ENCODE measurements at places on chromosomes 3 and 15.

- DNase-seq: no peak
These were observed 52.9 kb upstream of the TBL1XR1 start for GRCh38 chr3:177250151-177250550.

DNA sequence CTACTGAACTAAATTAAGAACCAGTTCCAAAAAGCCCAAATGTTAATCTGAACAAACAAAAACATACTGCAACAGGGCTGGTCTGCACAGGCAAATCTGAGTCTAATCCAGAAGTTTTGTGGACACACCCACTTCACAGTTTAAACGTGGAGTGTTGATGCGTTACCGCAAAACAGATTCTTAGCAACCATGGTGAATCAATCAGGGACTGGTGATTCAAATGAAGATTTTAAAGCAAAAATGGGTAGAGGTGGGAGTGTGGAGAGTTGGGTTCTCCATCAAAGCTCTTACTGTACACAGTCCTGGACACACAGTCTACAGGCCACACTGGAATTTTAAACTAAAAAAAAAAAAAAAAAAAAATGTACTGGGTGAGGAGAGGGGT, 5.2 kb downstream of the ANXA2 start:
- DNase-seq: no peak

- DNase-seq: no peak
These were observed 28.8 kb upstream of the TF start for GRCh38 chr3:133717424-133717823.

GRCh38 chr3:143974271-143975238, 2.9 kb downstream of the DIPK2A start:
- no peak for DNase-seq

DNA sequence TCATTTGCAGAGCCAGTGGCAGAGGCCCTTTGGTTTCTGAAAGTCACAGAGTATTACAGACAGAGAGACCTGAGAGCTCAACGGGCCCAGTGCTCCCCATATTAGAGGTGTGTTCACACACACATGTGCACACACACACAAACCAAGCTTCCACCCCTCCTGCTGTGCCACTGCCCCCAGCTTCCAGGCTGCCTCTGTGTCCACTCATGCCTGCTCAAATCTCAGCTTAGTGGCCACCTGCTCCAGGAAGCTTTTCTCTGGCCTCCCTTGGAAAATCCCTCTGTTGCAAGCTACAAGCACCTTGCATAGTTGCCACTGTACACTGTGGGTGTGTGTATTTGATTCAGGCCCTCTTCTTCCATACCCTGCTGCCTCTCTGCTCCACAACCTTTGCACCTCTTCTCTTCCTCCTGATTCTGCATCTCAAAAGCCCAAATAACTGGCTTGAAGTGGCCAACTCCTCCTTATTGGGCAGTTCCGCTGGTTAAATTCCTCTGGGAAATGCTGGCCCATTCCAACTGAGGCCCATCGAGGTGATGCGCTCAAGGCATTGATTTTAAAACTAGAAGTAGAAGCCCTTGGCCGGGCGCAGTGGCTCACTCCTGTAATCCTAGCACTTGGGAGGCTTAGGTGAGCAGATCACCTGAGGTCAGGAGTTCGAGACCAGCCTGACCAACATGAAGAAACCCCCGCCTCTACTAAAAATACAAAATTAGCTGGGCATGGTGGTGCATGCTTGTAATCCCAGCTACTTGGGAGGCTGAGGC, 23.0 kb downstream of the MESD start:
- DNase-seq: no peak

GRCh38 chr3:141179983-141180382, 51.6 kb upstream of the PXYLP1 start:
- no peak for DNase-seq

DNA sequence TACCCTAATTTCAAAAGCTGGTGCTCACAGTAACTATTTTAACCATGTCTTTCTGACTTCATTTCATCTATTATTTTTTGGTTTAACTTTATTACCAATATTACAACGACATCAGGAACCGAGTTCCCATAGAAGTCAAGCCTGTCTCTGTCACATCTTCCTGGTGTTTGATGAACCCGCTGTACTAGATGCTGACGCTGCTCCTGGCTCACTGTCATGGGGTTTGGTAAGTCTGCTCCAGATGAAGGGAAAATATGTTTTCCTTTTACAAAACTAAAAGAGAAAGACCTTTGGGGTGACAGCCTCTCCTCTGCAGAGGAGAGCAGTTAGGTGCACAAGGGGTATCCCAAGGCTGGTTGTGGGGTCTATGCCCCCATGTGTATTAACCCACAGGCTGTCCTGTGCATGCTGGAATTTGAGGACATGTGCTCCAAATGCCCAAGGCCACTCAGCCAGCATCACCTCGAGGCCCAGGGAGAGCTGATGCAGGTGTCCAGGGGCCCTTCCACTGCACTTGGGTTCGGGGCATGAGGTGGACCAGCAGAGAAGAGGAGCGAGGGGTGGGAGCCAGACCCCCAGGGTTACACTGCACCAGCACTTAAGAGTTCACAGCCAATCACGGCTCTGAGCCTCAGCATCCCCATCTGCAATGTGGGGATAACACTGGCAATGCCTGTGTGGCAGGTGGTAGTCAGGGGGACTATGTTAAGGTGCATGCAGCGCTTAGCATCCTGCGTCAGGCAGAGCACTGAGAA, 62.2 kb downstream of the ATP10A start:
- DNase-seq: no peak

GRCh38 chr3:159029306-159030026, 227.6 kb downstream of the MFSD1 start:
- DNase-seq: no peak

- no peak for DNase-seq
These were observed 36.4 kb downstream of the EPHB3 start for GRCh38 chr3:184597829-184598573.

GRCh38 chr3:30604093-30604492, 2.3 kb upstream of the TGFBR2 start:
- DNase-seq: no peak

DNA sequence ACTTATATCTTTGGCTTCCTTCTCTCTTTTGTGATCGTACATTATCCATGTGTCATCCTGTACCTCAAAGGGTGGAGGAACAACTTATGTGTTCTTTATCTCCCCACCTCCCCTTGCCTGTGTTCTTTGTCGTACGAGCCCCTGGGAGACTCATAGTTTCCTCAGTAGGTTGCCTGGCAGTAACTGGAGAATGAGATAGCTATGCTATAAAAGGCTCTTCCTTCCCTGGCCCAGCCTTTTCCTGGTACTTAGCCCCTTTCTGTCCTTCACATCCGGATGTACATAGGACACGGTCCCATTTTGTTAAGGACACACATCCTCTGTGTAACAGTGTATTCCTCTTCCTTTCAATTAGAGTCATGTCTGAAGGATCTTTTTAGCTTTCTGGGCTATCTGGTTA, 32.1 kb downstream of the PLCL2 start:
- DNase-seq: no peak

DNA sequence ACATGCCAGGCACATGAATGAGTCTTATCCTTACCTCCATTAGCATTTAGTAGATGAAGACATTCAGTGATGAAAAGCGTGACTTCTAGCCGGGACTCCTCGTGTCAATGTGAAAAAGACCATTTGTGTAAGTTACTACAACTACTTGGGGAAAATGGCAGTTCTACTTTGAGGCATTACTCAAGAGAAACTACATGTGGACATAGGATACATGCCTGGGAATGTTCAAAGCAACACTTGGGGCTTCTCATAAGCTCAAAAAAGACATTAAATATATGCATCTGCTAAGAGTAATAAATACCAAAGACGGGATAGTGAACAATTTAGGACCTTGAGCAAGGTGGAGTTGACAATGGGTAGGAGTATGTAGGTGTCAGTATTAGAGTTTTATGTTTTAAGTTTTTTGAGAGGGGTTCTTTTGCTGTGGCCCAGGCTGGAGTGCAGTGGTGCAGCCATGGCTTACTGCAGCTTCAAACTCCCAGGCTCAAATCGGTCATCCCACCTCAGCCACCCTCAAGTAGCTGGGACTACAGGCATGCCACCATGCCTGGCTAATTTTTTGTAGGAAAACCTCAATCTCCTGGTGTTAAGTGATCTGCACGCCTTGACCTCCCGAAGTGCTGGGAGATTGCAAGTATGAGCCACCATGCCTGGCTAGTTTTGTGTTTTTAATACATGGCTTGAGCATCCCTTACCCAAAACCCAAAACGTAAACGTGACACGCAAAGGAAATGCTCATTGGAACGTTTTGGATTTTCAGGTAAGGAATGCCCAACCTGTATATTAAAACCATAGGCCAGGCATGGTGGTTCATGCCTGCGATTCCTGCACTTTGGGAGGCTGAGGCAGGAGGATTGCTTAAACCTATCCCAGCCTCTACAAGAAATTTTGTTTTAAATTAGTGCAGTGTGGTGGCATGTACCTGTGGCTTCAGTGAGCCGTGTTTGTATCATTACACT, 3.9 kb downstream of the RPLP1 start:
- no peak for DNase-seq

DNA sequence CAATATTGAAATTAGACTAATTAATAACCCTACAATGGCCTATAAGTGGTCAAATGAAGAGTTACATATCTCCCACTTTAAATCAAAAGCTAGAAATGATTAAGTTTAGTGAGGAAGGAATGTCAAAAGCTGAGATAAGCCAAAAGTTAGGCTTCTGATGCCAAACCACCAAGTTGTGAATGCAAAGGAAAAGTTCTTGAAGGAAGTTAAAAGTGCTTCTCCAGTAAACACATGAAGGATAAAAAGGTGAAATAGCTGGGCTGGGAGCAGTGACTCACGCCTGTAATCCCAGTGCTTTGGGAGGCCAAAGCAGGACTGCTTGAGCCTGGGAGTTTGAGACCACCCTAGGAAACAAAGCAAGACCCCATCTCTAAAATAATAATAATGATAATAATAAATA, 46.9 kb upstream of the DCUN1D1 start:
- no peak for DNase-seq

DNA sequence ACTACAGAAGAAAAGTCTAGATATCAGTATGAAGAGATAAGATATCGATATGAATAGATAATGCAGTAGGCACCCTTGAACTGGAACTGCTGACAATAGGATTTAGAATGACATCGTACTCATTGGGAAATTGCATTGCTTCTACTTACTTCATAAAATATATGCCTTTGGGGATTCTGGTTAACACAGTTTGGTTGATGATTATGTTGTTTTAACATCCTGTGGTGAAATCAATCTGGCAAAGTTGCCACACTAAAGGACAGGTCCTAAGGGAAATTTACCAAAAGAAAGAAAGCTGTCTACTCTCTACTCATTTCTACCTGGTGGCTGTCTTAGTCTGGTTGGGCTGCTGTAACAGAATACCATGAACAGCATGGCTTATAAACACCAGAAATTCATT, 417.4 kb upstream of the DPH6 start:
- no peak for DNase-seq

DNA sequence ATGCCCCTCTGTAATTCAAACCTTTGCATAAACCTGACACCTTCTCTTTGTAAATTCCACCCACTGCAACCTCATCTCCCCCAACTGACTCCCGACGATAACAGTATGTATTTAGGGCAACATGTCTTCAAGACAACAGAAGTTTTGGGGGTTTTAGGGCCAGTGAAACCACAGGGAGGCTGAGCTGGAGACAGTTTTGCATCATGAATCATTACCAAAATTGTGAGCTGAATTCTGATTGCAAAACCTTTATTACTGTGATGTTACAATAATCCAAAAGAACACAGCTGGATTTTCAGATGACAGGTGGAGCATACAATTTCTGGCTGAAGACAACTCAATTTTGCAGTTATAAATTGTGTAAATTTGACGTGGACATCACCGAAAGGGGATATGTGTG, 281.3 kb upstream of the TTC14 start:
- DNase-seq: no peak
